ENCODE measurements at places on chromosomes 5 and 9. TPM values are rescaled to one million over a fixed set of nuclear protein-coding genes. Genes with fewer than 3 reads are reported as not detected.

- DNase-seq = no peak
These were observed 340.5 kb downstream of the PIK3R1 start for GRCh38 chr5:68555907-68556681.

STING1 gene
- 35.7 TPM for polyA plus RNA-seq

NOXA1 gene
- polyA plus RNA-seq = 3.9 TPM

SLC34A1 gene
- 223 TPM for polyA plus RNA-seq

GRCh38 chr9:110755179-110755578 is 86.6 kb downstream of the MUSK start:
- no peak for DNase-seq

- no peak for DNase-seq
These were observed 142.9 kb downstream of the CAMK4 start for GRCh38 chr5:111367115-111367514.

GRIA1 gene
- polyA plus RNA-seq = 2.7 TPM

GRCh38 chr5:141951332-141951781 is 6.6 kb downstream of the PCDH12 start:
- no peak for DNase-seq

DNA sequence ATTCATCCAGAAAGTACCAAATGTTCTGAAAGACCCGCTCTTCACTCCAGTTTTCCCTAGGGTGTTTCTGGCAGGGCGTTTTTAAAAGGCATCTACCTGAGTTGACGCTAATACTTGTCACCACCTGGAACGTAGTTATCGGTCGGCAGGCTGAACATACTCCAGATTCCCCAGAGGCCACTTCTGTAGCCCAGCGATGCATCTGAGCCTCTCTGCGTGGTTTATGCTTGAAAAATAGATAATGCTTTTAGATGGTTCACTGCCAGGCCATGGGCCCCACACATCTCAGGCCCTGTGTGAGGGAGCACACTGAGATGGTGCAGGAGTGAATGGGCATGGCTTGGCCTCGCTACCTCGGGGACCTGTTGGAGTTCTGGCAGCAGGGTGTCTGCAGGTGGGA is 33.0 kb upstream of the NCS1 start:
- no peak for DNase-seq

DNA sequence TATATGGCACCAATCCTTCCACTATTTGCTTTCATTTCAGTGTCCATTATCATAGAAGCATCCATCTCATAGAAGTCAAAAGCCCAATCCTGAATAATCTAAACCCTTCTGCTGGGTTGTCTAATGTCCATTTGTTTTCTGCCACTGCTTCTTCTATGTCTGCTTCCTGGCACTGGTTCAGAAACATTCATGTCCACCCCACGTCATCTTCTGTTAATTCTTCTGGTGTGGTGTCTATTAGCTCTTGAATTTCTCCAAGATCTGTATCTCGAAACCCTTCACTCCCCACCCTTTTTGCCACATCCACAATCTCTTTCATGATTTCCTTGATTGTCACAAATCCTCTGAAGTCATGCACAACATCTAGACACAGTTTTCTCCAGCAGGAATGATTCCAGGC is 23.2 kb upstream of the GOLGA1 start:
- DNase-seq = no peak

DNA sequence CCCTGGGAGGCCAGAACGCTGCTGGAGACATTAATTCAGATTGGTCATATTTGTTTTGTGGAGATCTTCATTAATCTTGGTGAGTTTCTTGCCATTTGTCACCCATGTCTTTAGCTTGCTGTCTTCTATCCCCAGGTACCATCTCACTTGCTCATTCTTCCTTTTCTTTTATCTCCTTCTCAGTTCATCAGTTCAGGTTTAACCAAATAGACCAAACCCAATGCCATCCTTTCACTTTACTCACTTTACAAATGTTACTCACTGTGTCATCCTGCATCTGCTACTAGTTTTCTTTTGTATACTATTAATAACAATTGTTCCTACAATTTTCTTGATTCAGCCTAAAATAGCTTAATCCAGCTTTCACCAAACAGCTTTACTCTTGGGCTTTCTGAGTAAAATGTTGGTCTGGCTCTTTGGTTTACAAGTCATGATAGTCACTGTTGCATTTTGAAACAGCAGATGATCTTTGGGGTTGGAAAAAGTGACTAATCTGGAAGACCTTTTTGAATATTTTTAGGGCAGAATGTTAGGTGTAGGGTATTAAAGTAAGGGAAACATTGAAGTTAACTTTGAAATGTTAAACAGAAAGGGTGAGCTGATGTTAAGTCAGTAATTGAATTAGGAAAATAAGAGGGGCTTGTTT is 246.9 kb downstream of the ZSWIM6 start:
- no peak for DNase-seq

DNA sequence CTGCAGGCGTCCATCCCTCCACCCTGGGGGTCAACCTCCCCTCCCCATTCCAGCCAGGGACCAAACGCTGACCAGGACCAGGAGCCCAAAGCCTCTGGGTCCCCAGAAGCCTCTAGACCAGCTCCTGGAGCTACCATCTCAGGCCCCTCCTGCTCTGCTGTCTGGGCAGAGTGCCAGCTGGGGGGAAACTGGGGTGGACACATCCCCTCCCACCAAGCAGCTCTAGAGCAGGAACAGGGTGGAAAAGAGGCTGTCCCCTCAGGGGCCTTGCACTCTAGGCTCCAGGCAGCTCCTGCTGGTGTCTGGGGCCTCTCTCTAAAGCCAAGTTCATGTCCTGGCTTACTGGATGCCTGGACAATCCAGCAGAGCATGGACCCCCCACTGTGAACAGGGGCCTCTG is 4.4 kb downstream of the SSNA1 start:
- DNase-seq = no peak

DNA sequence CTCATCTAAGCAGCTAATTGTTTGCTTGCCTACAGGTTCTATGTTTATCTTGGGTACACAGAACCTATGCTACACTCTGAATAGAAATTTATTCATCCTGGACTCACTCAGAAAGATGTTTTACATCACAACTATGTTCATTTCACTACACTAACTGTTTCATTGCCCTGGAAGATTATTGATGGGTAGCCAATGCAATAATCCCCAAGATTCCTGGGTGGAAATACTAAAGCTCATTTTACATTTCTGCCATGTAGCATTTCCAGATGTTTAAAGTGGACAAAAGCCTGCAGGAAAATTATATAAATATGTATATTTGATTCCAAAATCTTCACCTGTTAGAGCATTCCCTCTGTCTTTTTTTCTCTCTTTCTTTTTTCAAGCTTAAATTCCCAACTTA is 51.9 kb upstream of the IL7R start:
- DNase-seq = no peak

- DNase-seq = peak; percentile 31
These were observed 587 bp downstream of the MIER3 start for GRCh38 chr5:56951126-56951945.

NUTM2G gene
- polyA plus RNA-seq = 0.72 TPM

PCDHGA2 gene
- polyA plus RNA-seq = 6.8 TPM

LCN2 gene
- polyA plus RNA-seq = not detected

GRCh38 chr9:89750117-89750791 is 145.4 kb downstream of the GADD45G start:
- DNase-seq = peak; percentile 56

- no peak for DNase-seq
These were observed 48.0 kb downstream of the RUSC2 start for GRCh38 chr9:35537913-35538312.

DNA sequence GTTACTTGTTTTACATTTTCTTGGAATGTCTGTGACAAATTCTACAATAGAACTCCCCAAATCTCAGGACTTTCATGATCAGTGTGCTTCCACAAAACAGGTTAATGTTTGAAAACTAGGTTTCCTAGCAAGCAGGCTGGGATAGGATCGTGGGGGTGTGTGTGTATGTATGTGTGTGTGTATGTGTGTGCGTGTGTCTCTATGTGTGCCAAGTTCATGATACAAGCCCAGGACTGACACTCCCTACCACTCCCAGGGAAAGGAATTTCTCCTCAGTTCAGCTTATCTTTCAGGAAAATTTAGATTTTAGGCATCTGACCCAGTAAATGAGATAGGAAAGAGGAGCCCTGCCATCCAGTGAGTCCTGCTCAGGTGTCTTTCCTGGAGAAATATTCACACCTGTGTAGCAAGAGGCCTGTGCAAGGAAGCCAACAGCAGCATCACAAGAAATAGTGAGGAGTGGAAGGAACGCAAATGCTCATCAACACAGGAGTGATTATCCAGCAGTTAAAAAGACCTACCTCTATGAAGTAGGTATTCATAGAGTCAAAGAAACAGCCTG is 13.8 kb upstream of the ABLIM3 start:
- no peak for DNase-seq

- no peak for DNase-seq
These were observed 233.2 kb upstream of the DAB2 start for GRCh38 chr5:39657943-39658342.

AHRR gene
- polyA plus RNA-seq = 2.5 TPM

DNA sequence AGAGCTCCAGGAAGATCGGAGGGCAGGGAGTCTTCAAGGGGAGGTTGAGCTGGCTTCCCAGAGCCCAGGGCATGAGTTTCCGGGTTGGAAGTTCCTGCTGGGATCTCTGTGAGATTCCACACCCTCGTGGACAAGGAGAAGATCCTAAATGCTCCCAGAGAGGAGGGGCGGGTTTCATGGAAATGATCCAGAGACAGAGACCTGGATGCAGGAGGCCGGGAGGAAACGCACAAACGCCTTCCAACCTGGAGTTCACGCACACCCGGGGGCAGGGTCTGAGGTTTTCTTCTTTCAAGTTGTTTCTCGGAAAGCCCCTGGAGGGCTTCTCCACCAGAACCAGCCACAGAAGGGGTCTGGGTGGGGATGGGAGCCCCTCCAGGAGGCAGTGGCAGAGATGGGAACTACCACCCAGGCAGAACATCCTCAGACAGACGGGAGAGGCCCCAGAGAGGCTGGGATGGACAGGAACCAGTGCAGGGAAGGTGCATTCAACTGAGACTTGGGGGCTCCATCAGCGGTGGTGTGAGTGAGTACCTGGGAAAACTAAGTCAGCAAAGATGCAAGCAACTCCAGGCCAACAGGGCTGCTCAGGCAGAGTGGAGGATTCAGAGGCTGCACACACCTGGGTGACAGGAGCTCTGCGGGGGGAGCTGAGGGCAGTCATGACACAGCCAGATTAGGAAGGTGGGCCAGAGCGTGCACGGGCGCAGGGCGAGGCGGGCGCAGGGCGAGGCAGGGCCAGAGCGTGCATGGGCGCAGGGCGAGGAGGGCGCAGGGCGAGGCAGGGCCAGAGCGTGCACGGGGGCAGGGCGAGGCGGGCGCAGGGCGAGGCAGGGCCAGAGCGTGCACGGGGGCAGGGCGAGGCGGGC is 52.1 kb upstream of the EXOC3 start:
- DNase-seq = no peak

DNA sequence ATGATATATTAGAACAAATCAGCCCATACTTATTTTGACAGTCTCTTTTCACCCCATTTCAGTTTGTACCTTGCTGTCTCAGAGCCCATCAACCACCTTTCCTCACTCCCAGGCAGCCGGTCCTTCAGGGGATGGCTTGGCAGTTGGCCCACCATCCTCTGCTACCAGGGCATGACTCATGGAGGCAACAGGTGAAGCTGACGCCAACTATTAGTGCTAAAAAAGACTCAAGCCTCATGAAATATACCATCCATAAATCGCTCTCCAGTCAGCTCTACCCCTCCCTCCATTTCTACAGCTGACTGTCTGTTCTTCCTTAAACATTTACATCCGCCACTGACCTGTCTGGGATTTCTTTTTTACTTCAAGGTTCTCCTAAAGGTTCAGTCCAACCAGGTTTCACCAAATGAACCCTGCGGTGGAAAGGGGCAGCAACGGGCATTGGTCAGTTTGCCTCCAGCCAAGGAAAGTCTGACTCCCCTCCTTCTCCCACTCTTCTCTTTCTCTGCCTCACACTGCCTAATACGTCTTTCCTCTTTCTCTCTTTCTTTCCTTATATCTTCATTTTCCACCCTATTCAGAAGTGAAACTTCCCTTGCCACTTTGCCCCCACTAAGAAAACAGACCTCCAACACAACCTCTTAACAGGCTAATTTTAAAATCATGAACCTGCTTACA is 439.1 kb downstream of the RAB3C start:
- no peak for DNase-seq

DDX41 gene
- 105 TPM for polyA plus RNA-seq

IGFBPL1 gene
- 1.9 TPM for polyA plus RNA-seq

DNA sequence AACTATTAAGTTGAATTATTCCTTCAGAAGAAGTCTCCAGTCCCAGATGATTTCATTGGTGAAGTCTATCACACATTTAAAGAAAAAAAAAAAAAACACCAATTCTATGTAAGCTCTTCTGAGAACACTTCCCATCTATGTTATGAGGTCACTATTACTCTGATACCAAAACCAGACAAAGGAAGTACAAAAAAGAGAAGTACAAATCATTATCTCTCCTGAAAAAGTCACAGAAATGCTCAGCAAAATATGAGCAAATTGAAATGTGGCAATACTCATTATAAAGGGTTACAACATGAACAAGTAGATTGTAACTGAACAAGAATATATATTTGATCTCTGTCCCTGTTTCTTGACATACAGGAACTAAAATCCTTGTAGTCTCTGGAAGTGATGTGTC is 280.4 kb downstream of the TLE1 start:
- no peak for DNase-seq

PCDHB16 gene
- 8.4 TPM for polyA plus RNA-seq

GRCh38 chr5:114434396-114435219 is 72.7 kb downstream of the KCNN2 start:
- DNase-seq = no peak

DNA sequence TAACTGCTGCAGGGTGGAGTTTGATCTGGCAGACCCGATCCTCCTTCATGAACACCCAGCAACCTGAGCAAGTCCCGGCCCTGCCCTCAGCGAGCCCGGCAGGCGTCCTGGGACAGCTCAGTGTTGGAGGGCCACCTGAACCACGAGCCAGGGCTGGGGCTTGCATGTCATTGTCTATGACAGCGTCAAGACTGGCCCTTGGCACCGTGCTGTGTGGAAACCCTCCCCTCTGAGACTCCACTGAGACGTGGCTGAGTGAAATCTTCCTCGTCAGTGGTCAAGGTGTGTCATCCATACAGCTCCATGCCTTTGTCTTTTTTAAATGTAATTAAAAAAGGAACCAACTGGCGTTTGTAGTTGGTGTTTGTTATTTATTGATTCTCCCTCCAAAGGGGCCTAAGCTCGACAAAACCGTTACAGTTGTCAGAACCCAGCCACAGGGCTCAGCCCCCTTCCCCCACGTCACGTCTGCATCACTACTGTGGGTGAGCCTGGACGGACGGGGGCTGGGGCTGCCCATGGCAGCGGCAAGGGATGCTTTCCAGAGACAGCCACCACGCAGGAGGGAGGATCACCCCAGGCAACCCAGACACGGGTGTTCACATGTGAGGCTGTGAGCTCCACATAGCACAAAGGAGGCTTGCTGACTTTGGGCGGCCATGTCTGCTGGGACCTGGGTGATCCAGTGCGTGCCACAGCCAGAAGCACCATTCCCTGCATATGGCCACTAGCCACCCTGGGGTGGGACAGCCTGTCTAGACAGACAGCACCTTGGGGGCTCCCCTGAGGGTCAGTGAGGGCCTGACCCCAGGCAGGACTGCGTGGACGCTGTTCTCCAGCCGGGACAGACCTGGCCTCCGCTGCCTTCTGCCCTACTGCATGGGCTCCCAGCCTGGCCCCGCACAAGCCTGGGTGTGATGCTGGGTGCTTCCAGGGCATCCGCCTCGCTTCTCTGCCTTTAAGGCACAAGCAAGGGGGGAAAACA is 7.3 kb downstream of the UCK1 start:
- DNase-seq = no peak

All from left renal pelvis (tissue), 4 donors.